ENCODE measurements at places on chromosomes 5 and 9. TPM values are rescaled to one million over a fixed set of nuclear protein-coding genes. Genes with fewer than 3 reads are reported as not detected.

The TLE1 gene
- 12.0 TPM for polyA plus RNA-seq

The CLIC3 gene
- polyA plus RNA-seq, result not detected

The ADAMTS19 gene
- polyA plus RNA-seq, result 0.53 TPM

The SPOUT1 gene
- polyA plus RNA-seq, result 9.8 TPM

The GALNT12 gene
- polyA plus RNA-seq, result not detected
